ENCODE measurements at places on chromosomes 16 and 17.

GRCh38 chr16:26301516-26301915 is 609.8 kb downstream of the HS3ST4 start:
- DNase-seq = no peak

- peak; percentile 89 for DNase-seq
Observed at GRCh38 chr16:88773812-88774291, 11.2 kb downstream of the PIEZO1 start.

GRCh38 chr16:68786685-68787418 is 49.8 kb downstream of the CDH1 start:
- no peak for DNase-seq

- DNase-seq = no peak
Observed at GRCh38 chr17:15354256-15354655, 12.9 kb upstream of the TEKT3 start.

- no peak for DNase-seq
Observed at GRCh38 chr16:35510701-35511100, 2051.3 kb downstream of the TP53TG3F start.

DNA sequence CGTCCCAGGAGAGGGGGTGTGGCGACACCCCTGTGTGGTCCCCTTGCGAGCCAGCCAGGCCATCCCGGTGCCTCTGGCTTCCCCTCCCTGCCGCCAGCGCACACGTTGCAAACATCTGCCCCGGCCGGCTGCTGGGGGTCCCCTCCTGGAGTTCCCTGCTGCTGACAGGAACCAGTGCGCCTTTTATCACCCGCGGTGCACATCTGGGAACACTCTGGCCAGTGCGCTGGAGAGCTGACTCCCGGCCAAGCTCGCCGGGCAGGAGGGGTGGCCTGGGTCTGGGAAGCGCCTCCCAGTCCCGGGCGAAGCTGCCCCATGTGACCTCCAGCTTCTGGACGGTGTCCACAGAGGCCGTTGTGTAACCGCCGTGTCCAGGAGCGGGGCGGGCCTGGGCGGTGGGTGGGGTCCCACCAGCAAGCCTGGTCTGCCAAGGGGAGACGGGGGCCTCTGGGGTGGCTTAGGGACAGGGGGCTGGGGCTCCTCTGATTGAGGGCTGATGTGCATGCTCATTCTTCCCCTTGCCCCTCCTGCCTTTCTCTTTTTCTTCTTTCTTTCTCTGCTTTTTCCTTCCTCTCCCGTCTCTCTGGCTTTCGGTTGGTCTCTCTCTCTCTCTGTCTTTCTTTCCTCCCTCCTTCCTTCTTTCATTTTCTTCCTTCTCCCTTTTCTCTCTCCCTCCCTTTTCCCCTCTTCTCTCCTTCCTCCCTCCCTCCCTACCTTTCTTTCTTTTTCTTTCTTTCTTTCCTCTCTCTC is 25.2 kb upstream of the CIBAR2 start:
- no peak for DNase-seq

DNA sequence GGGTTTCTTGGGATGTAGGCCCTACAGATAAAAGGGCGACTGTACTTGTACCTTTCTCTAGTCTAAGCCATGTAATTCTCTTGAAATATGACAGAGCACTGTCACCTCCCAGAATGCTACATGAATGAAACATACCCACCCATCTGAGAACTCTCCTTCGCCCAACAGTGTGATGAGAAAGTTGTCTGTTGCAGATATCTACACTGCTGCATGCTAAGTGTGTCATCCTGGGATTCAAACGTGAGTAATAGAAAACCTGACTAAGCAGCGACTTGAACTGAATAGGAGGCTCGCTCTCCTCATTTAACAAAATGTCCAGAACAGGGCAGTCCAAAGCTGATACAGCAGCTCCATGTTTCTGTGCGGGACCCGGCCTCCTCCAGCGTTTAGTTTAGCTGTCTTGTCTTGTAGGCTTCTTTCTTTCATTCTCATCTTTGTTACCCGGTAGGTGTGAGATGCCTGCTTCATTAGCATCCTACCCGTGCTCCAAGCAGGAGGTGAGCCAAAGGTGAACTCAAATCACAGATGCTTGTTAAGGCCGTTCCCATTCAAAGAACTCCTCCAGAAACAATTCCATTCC is 211.9 kb downstream of the PRKCA start:
- DNase-seq = no peak

- DNase-seq = no peak
Observed at GRCh38 chr17:68513932-68514331, 1.7 kb downstream of the PRKAR1A start.

GRCh38 chr17:7147772-7148171 is 31.4 kb downstream of the ASGR1 start:
- DNase-seq = peak; percentile 54

DNA sequence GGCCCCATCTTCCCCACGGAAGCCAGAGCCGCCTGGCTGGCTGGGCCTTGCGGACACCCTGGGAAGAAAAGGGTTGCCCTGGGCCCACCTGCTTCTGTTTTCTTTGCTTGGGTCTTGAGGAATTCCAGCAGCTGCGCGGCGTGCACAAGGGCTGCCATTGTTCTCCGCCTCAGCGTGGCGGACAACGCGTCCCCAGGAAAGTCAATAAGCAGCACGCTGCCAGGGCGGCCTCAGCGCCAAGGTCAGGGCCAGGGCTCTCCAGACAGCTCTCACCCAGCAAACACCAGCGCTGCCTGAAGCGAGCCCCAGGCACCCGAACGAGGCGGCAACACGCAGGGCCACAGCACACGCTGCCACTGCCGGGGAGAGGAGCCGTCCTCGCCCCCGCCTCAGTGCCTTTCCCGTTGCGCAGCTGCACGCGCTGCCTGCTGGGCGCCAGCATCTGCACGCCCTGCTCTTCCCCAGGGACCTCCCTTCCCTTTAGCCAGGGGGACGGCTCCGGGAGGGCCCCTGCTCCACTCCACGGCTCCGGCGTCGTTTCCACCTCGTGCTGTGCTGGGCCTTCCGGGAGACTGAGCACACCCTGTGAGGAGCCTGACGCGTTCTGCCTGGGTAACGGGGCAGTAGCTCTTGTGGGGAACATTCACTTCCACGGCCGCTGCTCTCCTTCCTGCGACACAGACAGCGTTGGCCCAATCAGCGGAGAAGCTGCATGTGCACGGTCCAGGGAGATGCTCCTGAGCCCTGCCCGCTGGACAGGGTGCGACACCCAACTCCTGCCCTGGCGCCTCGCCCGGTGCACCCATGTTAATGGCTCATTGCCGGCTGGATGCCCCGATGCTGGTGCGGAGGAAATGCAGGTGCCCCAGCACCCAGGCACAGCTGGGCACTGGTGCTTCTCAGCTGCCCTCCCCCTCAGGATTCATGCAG is 57.8 kb downstream of the LMF1 start:
- no peak for DNase-seq

- no peak for DNase-seq
Observed at GRCh38 chr16:50474138-50474537, 74.1 kb upstream of the NKD1 start.

- no peak for DNase-seq
Observed at GRCh38 chr17:14575471-14575953, 274.6 kb downstream of the HS3ST3B1 start.

DNA sequence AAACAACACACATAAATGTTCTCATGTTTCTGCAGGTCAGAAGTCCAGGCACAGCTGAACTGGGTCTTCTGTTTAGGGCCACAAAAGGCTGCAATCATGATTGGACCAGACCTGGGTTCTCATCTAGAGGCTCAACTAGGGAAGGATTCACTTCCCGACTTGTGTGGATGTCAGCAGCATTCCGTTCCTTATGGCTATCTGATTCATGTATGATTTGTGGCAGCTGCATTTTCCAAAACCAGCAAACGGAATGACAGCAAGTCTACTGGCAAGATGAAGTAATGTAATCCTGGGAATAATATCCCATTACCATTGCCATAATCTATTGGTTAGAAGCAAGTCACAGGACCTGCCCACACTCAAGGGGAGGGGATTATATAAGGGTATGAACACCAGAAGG is 22.1 kb downstream of the CEP112 start:
- no peak for DNase-seq

DNA sequence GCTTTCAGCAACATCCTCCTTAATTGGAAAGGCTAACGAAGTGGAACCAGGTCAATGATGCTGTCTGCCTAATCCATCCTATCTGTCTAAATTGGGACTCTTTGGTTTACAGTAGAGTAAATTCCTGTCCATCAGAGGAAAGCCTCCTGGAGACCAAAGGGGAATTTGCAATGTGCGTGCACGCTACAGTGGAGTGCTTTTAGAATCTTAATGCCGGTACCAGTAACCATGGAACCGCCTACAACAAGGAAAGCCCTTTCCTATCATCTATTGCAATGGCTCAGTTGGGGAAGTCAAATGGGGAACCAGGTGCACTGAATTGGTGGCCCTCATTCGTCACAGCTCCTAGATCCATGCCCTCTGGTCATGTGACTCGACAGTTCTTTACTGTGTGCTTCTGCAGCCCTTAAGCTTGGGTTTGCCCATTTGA is 110.1 kb downstream of the XYLT1 start:
- DNase-seq = no peak

DNA sequence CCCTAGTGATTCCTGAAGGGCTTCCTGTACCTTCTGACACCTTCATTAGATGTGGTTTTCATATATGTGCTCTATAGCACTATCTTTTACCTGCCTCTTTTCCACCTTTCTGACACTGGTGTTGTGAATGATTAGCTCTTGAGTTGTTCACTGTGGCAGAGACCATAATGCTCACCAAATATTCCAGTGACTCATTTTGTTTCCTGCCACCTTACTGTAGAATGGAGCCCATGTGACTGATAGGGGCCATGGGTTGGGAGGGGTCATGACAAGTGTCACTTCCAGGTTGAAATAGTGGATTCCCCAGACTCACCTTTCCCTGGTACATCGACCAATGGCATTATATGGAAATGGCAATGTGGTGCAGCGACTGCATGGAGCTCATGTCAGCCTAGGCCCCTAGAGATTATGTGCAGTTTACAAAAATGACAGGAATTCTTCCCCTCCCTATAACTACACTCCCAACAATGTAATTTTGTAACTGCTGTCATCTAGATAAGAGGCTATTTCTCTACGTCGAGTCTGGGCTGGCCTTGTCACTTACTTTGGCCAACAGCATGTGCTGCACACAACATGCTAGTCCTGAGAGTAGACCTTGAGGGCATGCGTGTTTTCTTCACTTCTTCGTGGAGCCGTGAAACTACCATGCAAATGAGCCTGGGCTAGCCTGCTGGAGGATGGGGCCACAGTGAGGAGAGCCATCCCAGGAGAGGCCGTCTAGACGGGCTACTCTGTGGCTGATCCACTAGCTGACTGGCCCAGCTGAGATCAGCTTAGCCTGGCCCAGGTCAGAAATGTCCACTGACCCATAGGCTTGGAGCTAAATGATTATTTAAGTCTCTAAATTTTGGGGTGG is 409.5 kb downstream of the CA10 start:
- DNase-seq = peak; percentile 66

DNA sequence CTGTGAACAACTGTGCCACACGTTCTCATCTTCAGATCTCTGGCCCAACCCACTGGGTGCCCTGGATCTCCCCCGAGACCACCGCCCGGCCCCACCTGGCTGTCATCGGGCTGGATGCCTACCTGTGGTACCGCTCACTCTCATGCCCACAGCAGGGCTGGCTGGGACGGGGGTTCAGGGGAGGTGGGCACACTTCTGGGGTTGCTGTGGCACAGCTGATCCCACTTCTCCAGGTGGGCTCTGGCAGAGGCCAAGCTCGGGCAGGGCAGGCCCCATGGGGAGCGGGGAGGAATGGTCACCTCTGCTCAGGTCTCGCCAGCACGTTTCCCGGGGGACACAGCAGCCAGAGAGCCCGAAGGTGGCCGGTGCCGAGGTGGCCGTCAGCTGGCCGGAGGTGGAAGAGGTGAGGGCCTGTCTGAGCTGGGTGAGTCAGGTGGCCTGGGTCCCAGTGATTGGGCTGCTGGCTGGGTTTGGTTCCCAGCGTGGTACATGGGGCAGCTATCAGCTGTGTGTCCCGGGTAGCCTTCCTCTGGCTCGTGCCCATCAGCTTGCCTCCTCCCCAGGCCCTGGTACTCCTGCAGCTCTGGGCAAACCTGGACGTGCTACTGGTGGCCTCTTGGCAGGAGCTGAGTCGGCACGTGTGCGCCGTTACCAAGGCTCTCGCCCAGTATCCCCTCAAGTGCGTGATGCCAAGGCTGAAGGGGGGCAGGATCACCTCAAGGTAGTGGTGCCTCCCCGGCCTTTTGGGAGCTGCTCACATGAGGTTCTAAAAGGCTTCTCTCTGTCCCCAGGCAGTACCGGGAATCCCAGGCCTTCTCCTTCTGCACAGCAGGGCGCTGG is 2.3 kb upstream of the MRPS34 start:
- DNase-seq = no peak

GRCh38 chr16:55274391-55274790 is 49.6 kb upstream of the IRX6 start:
- no peak for DNase-seq

GRCh38 chr17:66812571-66812970 is 22.3 kb upstream of the CACNG5 start:
- DNase-seq = no peak

DNA sequence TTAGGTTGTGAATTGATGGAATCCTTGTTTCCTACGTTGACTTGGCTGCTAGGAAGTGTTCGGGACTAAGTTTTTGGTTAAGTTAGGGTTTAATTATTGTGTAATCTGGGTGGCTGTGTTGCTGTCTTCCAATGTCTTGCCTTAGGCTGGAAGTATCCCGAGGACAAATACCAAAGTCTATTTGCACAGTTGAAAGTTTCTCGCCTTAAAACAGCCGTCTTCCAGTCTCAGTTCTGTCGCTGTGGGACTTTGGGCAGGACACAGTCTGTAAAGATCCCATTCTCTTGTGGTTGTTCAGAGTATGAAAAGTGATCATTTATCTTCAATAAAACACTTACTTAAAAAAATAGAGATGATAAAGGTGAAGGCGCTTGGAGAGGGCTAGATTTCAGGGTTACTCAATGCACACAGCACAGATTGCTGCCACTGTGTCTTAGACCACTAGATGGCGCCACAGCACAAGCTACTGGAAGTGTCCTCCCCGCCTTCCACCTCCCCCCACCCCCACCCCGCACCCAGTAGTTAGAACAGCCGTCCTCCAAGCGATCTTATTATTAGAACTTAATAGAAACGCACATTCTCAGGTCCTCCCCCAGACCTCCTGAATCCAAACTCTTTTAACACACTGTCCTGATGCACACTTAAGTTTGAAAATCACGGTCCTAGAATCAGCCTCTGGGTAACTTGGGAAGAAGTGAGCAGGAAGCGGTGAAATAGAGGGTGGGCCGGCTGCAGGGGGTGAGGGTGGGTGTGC is 45.8 kb downstream of the AKAP1 start:
- DNase-seq = peak; percentile 90

- no peak for DNase-seq
Observed at GRCh38 chr16:69286941-69287713, 24.0 kb upstream of the VPS4A start.

GRCh38 chr17:77247048-77247541 is 106.3 kb downstream of the SEC14L1 start:
- peak; percentile 95 for DNase-seq

- DNase-seq = no peak
Observed at GRCh38 chr17:58527306-58527705, 12.9 kb upstream of the MTMR4 start.
